ENCODE measurements at places on chromosomes 5 and 9.

GRCh38 chr9:1598270-1598669 is 416.9 kb upstream of the SMARCA2 start:
- no peak for DNase-seq

GRCh38 chr9:99485459-99485858 is 263.4 kb downstream of the SEC61B start:
- DNase-seq = no peak

GRCh38 chr9:73039271-73040263 is 86.7 kb upstream of the ALDH1A1 start:
- no peak for DNase-seq

DNA sequence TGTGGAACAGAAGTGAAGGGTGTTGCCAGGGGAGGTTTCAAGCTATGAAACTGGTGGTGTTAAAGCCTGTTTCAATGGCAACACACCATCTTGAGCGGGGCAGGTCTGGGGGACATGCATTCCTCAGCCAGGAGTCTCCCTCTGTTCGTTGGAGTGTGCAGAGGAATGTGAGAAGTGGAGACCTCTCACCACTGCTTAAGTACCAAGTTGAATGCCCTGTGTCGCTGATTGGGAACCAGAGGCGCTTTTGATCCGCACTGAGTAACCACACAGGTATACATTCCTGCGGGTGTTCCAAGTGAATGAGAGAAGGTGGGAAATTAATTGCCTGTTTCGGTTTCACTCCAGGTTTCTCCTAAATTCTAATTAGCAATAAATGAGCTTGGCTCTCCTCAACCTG is 99.4 kb downstream of the LIX1 start:
- no peak for DNase-seq

DNA sequence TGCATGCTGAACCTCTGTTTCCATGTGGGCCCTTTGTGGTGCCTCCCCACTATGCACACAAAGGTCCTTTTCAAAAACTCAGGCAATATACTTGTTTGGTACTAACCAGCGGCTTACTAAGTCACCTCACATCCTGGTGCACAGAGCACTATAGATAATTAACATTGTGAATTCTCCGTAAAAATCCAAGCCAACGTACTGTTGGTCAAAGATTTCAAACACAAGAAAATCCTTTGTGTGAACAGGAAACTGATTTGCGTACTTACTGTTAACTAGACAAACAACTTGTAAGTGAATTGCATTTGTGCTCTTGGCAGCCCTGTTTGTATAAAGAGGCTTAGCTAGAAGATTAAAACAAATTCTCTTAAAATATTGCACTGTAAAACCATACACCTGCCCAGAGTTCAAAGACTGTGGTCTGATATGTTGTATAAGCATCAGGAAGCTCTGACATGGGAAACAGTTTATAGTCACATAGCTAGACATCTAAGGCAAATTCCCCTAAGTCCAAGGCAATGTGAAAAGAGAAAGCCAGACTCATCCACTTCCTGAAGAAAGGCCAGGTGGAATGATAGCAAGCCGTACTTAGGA is 125.0 kb upstream of the SLC12A2 start:
- no peak for DNase-seq

GRCh38 chr9:113541019-113541900 is 77.7 kb downstream of the RGS3 start:
- DNase-seq = peak; percentile 84

DNA sequence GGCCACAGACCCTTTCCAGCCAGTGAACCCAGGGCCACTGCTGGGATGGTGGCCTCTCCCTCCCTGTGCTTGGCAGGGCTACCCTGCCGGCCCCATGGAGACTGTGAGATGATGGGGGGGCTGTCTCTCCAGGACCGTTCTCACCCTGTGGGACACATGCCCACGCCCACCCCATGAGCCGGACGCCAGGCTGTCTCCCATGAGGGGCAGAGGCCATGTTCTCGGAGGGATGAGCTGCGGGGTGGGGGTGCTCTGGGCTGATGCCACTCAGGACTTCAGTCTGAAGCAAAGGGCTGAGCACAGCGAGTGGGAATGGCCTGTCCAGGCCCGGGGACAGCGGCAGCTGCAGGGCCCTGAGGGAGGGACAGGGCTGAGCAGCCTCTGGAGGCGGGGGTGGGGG is 88.9 kb downstream of the KCNT1 start:
- DNase-seq = no peak

DNA sequence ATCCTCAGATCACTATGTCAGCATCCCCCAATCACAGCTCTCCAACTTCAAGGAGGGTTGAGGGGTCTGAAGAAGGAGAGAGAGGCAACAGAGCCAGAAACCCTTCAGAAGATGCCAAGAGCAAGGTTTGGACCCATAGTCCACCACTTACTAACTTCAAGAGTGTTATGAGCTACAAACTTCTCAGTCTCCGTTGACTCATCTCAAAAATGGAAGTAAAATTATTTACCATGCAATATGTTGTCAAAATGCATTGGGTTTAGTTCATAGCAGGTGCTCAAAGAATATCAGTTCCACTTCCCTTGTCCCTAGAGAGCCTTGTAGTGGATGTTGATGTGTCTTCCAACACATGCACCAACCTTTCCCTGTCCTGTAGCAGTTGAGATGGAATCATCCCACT is 116.0 kb downstream of the KCNIP1 start:
- DNase-seq = no peak

GRCh38 chr9:135217836-135218235 is 130.4 kb downstream of the OLFM1 start:
- DNase-seq = no peak

DNA sequence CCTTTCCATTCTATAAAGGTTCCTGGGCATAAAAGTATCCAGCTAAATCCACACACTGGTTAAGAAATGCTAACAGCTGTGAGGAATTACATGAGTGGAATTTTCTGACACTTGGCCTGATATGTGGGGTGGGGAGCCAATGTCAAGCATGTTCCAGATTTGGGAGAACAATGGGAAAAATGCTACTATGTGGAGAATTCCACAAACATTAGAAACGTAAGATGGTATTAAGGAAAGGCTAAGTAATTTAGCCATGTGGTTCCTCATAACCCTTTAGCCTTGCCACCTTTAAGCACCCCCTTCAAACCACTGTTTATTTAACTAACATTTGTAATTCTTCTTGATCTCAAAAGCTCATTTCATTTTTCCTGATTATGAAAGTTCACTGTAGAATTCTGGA is 149.2 kb downstream of the GNA14 start:
- no peak for DNase-seq

DNA sequence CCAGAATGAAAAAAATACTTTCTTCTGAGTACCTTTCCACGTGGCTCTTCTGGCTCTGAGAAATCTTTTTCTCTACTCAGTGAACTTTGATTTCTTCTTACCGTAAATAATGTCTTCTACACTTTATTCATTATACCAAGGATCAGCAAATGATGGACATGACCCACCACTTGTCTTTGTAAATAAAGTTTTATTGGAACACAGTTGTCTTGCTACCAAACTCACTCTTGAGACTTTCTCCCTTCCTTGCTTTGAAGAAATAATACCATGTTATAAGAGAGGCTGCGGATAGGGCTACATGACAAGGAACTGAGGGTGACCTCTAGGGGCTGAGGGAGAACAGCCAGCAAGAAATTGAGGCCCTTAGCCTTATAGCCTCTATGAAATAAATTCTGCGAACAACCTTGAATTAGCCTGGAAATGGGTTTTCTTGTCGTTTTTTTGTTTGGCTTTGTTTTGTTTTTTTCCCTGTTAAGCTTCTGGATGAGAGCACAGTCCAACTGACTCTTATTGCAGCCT is 212.5 kb downstream of the COMMD10 start:
- no peak for DNase-seq

DNA sequence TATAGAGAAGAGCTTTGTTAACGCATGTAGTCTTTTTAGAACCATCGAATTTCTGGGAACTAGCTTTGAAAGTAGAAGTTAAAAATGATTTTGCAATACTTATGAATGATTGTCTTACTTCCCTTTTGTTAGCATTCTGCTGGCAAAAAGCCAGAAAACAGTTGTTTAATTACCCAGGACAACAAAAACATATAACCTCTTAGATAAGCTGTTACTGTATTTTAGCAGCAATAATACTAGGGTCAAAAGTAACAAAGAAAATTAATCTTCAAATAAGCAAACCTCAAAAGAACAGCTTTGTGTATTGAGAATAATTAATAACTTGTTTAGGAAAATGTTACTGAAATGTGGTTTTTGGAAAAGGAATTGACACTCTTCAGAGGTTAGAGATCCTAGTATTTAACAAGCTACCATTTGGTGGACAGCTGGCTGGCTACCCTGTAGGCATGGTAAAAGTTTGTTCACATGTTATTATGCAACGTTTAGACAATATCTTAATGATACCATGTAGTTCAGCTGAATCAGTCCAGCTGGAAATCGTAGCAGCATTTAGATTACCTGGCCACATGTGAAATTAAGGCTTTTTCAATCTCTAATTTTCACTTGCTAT is 3.8 kb downstream of the FGF10 start:
- no peak for DNase-seq

- DNase-seq = no peak
Measured at GRCh38 chr9:82565188-82565969, 497.6 kb downstream of the RASEF start.

DNA sequence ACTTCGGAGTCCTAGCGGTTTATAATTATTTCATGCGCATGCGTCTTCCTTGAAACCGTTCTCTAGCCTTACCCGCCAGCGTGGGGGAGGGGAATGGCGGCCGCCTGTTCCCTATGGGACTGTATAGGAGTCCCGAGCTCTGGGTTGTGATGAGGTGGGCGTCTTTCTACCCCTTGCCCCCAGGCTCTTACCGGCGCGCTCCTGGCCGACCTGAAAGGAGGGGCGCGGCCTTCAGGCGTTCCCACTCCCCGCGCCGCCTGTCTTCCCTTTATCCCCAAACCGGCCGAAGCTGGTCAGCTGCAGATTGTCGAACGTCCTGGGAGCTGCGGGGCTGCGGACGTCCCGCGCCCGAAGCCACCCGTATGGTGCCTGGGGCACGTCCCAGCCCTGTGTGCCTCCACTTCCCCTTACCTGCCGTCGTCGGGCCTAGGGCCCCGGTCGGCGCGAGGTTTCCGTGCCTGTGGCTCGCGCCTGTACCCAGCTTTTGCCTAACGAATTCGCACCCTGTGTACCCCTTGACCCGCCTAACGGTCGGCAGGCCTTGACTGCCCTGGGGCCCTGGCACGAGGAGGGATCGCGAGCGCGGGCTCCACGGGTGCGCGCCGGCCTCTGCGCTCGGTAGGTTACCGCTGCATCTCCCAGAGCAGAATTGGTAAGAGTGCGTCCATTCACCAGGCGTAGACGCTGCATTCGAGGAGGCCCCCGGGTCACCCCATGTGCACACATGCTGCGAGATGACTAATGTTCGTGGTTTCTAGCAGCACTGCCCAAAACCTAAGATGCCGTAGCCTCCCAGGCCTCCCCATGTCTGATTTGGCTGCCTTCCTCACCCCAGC is 653 bp upstream of the HNRNPH1 start:
- peak; percentile 31 for DNase-seq

DNA sequence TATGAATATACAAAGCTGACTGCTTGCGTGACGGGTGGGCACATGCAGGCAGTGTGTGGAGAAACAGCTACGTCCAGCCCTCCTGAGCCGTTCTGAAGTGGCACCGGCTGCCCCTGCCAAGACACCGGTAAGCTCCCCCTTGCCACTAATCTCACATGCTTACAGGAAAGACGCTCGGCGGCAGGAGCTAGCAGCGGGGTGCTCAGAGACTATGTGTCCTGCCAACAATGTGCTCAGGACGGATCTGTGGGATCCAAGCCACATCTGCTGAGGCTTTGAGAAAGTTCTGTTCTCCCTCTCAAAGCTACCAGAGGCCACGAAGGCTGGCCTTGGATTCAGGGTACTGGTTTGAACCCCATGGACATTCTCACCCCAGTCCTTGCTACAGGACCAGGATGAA is 157.2 kb upstream of the PHYKPL start:
- DNase-seq = no peak

Measured in hematopoietic multipotent progenitor cell treated with erythropoietin and hydrocortisone succinate and interleukin-3 and kit ligand, for 17 days (in vitro differentiated cells).